ENCODE measurements at places on chromosomes 4 and X.

GRCh38 chrX:8724300-8724699 is 7.6 kb downstream of the ANOS1 start:
- DNase-seq: no peak

- DNase-seq: peak; percentile 23
These were observed 235.3 kb downstream of the TENM3 start for GRCh38 chr4:182478475-182478874.

- no peak for DNase-seq
These were observed 125.9 kb downstream of the FRYL start for GRCh38 chr4:48654015-48654664.

DNA sequence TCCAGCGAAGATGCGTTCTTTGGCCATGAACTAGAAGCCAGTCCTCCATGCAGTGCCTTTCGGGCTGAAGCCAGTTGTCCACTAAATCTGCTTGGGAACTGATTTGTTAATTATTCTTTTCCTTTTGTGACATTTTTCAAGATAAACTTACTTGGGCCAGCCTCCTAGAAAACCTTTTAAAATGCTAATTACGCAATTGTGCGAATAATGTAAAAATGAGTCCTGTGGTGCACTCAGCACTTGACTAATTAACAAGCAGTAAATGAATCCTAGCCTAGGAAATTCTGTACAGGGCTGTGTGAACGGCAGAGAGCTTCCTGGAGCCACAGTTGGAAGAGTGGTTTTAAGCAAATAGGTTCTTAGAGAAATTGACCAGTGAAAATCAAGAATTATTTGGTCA is 149.9 kb upstream of the SCML1 start:
- no peak for DNase-seq

DNA sequence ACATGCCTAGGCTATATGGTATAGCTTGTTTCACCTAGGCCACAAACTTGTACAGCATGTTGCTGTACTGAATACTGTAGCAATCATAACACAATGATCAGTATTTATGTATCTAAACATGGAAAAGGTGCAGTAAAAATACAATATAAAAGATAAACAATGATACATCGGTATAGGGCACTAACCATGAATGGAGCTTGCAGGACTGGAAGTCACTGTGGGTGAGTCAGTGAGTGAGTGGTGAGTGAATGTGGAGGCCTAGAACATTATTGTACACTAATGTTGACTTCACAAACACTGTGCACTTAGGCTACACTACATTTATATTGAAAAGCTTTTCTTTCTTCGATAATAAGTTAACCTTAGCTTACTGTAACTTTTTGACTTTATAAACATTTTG is 45.6 kb upstream of the ANK2 start:
- no peak for DNase-seq

GRCh38 chr4:173121076-173121561 is 47.5 kb upstream of the GALNT7 start:
- peak; percentile 32 for DNase-seq

GRCh38 chr4:9893329-9894108 is 112.1 kb downstream of the DRD5 start:
- DNase-seq: no peak

GRCh38 chr4:25007598-25007997 is 23.1 kb downstream of the LGI2 start:
- no peak for DNase-seq

Data from GM10248 (cell line).